ENCODE measurements at places on chromosomes 12 and 14.

GRCh38 chr14:24368562-24369252 lies 723 bp downstream of the NFATC4 start:
- DNase-seq = no peak

DNA sequence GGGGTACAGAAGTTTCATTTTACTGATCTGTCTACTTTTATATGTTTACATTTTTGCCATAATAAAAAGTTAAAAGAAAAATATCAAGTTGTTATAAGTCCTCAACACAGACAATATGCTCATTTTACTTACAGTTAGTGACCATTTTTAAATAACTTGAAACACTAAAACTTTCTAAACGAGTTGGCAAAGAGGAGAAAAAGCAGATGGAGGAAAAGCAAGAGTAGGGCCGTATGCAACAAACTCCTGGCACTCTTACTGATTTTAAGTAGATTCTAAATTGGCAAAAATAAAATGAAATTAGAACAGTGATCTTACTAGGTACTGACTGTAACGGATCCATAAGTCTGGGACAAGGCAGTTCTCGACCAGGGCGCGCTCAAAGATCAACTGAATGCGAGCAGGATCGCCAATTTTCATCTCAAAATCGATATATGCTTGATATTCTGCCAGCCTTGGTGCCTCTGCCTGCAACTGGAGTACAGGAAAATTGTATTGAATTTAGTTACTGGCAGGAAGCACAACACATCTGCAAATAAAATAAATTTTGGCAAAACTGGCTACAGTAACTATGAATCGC lies 22.3 kb downstream of the SART3 start:
- DNase-seq = no peak

DNA sequence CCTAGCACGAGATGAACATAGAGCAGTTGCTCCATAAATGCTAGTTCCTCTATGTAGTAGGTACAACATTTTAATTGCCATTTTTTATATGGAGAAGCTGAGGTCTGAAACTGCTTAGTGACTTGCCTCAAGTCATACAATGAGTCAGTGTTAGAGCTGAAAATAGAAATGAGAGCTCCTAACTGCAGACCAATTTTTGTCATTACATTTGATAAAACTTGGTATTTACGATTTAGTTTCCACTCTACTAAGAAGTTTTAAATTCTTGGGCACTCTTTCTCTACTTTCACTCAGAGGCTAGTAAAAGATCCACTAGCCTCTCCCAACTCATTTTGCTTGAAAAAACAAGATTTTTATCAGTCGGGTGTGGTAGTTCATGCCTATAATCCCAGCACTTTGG lies 8.1 kb upstream of the TMED10 start:
- no peak for DNase-seq

DNA sequence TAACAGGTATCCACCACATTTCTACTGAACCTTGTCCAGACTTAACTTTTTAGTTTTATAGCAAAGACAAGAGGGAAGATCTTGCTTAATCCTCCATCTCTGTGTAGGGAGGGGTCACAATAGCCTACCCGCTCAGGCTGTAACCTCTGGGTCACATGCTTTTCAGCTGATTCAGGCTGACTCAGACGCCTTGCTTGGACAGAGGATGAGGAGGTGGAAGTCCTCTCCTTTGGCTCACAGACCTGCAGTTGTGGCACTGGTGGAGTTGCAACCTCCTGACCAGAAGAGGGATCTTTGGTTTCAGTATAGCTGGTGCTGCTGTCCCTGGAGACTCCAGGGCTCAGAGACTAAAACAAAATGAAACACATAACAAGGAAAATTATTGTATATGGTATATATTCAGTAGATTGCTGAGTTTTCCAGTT lies 16.2 kb downstream of the ACIN1 start:
- no peak for DNase-seq

- no peak for DNase-seq
Observed at GRCh38 chr14:81400202-81400678, at the start of gene STON2. STON2 (minus strand) TSS chr14:81400324; CDS start chr14:81398382, 1,942 bp downstream.

GRCh38 chr14:48398675-48399282 lies 723.4 kb upstream of the MDGA2 start:
- DNase-seq = no peak

- no peak for DNase-seq
Observed at GRCh38 chr14:75802486-75802885, 141.4 kb downstream of the TTLL5 start.

- DNase-seq = no peak
Observed at GRCh38 chr14:104087505-104087904, 2.0 kb downstream of the ASPG start.

DNA sequence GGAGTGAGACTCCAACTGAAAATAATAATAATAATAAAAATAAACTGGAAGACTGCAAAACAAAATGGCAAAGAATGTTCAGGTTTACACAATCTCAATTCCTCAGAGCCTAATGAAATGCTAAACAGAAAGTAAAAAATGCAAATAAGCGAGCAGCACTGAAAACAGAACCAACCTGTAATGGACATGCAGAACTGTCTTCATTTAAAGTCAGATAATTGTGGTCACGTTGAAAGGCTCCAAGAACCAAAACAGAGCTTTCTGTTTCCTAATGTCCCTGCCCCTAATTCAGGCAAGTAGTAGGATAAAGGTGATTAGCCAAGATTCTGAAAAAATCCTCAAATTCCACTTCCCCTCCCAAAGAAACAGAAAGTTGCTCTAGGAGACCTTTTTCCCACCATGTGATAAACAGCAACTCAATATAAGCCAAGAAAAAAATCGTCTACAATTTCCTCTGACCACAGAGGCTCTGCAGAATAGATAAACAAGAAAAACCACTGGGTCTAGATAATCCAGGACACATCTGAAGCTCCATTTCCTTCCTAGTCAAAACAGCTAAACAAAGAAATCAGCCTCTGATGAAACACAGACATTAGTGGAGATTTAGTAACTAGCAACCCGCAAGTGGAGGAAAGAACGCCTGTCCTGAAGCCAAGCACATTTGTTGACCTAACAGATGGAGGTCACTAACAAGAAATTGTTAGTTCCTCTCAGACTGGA lies 3.0 kb downstream of the MIS18BP1 start:
- no peak for DNase-seq

GRCh38 chr14:49959822-49960408 lies 67.0 kb downstream of the ARF6 start:
- DNase-seq = no peak

DNA sequence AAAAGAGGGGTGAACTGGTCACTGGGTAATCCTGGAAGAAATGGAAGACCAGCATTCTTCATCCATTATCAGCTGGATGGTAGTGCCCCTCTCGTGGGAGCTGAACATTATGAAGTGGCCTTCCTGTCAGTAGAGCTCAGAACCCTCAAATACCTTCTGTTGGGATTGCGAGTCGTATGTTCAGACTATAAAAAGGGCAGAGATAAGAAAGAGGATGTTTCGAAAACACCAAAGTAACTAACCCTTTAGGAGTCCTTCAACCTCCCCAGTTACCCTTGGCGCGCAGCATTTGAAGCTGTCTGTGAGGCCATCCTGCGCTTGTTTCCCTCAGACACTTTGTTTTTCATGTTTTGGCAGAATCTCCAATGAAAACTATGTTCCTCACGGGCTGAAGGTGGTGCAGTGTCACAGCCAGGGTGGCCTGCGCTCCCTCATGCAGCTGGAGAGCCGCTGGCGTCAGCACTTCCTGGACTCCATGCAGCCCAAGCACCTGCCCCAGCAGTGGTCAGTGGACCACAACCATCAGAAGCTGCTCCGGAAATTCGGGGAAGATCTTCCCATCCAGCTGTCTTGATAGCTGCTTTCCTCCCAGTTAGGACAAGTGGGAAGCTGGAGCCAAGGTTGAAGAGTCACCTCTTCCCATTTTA lies 19.3 kb upstream of the GALNT16 start:
- DNase-seq = no peak

- no peak for DNase-seq
Observed at GRCh38 chr14:50039734-50040400, 76.5 kb downstream of the VCPKMT start.

DNA sequence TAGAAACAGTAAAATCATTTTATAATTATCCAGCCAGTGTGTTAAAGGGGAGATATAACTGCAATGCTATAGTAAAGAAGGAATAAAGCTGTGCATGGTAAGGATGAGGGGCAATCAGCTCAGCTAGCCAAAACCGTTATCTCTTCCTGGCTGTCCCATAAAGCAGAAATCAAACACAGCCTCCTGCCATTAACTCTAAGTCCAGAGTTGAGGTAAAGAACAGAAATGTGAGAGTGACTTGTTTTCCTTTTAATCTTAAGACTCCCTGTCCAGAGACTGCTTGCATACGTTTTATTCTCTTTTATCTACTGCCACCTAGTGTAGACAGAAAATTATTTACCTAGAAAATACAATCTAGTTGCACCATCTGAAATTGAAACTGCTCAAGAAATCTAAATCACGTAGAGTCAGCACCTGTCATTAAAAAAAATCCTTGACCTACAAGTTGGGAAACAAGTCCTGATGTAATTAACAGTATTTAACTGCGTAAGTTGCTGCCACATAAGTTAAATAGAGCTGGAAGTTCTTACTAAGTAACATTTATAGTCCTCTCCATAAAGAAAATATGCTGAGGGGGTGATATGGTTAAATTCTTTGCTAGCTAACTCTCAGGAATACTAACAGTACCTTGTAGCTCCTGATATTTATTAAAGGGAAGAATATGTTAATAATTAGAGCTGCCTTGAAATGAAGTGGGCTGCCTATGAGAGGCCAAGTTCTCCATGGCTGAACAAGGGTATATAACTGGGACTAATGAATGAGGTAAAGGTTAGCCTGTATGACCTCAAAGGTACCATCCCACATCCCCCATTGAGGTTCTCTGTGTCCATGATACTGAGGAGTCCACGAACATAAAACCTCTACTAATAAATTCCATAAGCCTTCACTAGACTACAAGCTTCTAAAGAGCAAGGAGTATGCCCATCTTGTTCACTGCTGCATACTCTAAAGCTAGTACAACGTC lies 62.7 kb downstream of the GALNT4 start:
- no peak for DNase-seq

- DNase-seq = no peak
Observed at GRCh38 chr12:115597157-115597712, 680.3 kb downstream of the MED13L start.

- no peak for DNase-seq
Observed at GRCh38 chr12:26636710-26637328, 196.2 kb downstream of the ITPR2 start.

DNA sequence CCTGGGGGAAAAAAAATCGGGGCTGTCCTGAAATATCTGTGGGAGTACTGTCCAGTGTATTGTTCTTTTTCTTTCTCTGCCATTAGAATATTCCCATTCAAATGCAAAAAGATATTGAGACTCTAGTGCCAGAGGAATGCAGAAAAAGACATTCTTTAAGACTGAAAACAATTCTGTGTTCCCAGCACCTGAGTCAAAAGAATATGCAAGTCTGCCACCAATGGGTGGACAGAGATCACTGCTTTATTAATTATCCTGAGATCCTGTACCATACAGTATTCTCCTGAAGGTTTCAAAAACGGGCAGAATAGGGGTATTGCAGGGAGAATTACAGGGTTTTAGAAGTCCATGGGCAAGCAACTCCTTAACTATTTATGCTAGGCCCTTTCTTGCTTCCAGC lies 361.8 kb downstream of the C12orf50 start:
- DNase-seq = no peak

DNA sequence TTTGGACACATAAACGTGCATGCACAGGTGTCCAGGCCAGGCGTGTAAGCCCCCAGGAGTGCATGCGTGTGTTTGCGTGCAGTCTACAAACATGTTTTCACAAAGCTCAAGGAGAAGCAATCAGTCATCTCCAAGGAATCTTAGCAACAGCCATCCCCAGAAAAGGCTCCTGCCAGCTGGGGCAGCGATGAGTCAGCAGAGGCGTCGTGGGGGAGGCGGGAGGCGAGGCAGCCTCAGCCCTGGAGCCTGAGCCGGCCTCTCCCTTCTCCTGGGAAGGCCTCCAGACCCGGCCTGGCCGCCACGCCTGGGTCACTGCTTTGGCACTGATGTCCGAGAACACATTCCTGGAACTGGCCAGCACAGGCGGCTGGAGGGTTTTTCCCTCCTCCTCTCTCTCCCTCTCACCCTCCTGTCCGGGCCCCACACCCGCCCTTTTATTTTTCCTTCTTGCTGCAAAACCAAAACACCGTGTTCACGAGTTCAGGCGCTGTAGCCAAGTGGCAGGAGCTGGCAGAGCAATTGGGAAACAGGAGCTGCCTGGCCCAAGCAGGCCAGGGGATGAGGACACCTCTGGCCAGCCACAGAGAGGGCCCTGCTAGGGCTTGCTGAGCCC lies 92.7 kb downstream of the LRRC74A start:
- no peak for DNase-seq

DNA sequence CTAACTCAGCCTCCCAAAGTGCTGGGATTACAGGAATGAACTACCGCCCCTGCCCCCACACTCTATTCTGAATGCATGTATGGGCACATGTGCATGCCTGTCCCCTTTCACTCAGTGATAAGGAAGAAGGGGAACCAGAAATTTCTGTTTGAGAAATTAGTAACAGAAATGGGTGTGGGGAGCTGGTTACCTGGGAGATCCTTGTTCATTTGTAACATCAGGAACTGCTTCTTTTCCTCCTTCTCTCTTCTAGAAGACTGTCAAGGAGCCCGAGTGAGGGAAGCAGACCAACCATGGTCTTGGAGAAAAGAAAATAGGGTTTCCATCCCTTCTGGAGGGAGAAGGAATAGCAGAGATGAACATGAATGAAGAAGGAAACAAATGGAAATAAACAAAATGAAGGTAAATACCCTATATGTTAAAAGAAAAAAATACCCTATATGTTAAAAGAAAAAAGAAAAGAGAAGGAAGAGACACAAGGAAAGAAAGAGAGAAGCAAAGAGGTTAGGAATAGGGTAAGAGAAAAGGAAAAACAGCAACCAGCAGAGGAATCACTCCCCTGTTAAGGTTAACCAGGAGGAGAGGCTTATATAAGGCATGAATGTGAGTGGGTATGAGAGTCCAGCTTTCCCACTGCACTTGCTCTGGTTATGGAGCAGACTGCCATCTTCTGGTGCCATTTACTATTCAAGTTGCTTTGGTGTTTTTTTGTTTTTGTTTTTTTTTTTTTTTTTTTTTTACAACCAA lies 3.3 kb downstream of the PPP1R3E start:
- DNase-seq = no peak
